ENCODE measurements at places on chromosomes 11 and 22.

DNA sequence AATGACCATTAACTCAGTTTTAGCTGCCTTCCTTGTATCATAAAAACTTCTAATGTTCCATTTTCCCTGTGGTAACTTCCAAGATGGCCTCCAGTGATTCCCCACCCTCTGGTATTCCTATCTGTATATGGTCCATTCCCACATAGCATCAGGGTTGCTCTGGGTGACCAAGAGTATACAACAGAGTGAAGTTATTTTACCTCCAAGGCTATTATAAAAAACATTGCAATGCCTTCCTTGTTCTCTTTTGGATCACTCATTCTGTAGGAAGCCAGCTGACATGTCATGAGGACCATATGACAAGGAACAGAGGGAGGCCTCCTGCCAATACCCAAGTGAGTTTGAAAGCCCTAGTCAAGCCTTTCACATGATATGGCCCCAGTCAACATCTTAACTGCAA, 30.1 kb downstream of the ZNF280B start:
- no peak for DNase-seq

DNA sequence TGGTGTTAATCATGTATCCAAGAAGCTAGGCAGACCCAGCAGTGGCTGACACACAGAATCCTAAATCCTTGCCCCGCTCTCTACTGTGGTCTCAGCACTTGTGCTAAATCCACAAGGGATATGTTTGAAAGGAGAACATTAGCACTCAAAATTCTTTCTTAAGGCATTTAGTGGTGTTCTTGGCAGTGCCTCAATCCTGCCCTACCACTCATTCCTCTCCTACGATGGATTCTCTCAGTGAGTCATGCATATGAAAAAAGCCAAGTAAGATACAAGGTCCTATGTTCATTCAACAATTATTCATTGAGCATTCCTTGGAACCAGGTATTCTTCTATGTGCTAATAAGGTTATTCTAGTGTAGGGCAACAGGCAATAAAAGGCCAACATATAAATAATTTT, 31.2 kb downstream of the RRP8 start:
- no peak for DNase-seq

DNA sequence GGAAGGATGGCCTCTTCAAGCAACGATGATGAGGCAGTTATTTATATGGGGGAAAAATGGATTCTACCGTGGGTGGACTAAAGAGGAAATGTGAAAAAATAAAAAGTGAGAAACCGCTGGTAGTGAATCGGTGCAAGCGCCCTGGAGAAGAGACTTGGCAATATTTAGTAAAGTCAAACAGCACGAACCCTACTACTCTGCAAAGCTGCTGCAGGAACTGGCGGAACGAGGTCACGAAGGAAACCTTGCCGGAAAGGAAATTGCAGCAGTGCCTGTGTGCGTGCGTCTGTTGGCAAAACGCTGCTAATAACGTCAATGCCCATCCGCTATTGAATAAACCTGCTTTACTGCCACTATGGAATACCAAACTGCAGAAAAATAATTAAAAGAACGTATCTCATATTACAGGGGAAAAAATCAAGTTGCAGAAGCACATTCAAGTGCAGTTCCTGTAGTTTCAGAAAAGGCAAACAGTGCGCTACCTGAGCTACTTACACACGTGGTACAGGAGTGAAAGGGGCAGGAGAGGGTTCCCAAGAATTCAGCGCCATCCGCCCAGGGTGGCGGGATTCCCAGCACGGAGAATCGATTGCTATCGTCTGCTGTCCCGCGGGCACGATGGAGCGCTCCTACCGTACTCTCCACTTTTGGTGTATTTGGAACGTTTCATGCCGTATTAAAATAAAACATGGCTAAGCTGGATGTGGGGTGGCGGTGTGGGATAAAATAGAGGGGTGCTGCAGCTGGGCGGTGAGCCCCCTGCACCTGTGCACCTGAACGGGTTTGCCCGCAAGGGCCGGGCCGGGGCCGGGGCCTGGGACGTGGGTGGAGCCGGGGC, 585 bp upstream of the NADSYN1 start:
- DNase-seq: no peak

GRCh38 chr22:24455039-24455438, 27.6 kb downstream of the ADORA2A start:
- DNase-seq: no peak

DNA sequence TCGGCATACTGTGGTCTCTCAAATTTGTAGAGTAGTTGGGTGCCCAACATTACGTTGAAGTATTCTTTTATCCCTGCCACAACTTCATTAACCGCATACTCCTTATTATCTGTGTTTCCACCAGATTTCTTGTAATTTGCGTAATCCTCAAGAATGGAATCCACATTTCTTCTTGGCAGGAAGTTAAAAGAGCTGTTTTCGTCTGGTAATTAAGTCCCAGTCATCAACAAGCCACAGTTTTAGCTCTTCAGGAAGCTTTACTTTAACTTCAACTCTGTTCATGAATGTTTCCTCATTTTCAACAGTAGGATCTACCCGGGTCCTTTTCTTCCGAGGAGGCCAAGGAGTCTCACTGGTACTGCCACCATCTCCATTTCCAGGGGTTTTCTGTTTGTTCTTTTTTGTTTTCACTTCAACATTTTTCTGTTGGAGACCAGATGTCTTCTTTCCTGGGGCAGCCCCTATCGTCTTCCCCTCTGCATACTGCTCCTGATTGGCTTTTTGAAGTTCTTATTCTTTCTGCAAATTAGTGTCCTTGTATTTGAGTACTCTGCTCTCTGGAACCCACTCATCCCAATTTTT, 30.3 kb downstream of the PDE3B start:
- DNase-seq: no peak

DNA sequence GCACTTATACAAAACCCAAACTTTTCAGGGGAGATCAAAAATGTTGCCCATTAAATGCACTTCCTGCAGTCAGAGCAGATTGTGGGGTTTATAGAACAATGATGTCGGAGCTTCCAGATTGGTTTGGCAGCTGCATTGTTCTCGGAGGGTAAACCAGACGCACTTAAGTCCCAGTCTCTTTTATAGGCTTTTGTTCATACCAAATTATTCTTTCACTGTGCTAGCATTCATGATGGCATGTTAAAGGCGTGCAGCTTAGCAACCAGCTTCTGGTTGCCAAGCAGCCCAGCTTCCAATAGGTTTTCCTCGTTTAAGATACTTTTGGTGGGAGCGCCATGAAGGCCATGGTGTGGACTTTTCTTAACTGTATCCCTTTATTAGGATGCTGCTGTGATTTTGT, 40.9 kb downstream of the ZC3H12C start:
- DNase-seq: no peak

DNA sequence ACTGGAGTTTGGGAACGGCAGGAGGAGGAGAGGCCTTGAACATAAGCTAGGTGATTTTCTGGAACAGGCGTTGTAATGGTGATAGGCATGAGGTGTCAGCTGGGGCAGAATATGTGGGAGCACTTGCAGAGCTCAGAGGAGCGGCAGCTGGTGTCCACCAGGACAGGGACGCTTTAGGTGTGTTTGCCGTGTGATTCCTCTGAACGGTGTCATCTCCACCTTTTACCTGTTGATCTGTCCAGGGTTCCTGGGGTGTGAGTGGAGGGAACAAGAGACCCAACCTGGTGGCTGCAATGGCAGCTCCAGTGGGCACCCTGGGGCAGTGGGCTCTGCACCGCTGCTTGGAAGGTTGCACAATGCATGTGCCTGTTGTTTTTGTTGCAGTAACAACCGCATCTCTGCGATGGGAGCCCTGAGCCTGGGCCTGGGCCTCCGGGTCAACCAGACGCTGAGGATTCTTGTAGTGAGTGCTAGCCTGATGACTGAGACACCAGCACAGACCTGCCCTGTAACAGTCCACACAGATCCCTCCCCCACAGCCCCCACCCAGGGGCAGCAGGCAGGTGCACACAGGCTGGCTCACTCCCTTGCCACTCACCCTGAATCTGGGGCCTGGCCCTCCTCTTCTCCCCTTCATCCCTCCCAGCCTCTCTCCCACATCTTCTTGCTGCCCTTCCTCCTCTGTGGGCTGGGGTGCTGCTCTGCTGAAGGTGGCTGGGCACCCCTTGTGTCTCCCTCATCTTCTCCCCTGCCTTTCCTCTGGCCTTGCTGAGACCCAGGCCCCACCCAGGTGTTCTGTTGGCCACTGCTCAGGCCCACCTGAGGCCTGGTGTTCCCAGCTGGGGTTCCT, 9.2 kb downstream of the LRRC74B start:
- DNase-seq: no peak

DNA sequence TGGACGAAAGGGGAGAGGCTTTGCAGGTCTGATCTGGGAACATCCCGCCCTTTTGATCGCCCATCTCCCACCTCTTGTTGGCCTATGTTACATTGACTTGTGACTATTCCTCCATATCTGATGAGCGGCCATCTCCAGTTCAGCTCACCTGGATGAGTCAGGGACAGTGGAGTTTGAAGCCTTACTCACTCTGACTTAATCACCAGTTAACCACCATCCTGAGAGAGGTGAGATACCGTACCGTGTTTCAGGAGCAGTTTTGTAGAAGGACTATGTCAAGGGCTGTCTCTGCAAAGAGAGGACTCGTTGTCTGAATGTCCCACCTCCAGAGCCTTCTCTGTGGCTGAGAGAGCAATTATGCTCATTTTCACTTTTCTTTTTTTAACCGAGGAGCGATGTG, 771.7 kb downstream of the NTM start:
- no peak for DNase-seq

GRCh38 chr22:35892192-35892591, 136.4 kb downstream of the RBFOX2 start:
- DNase-seq: no peak

- no peak for DNase-seq
Observed at GRCh38 chr11:124870430-124870829, 5.2 kb downstream of the ROBO3 start.

GRCh38 chr11:128824191-128825049, 42.7 kb downstream of the KCNJ1 start:
- no peak for DNase-seq

- DNase-seq: no peak
Observed at GRCh38 chr11:96103102-96103501, 179.2 kb upstream of the MTMR2 start.

DNA sequence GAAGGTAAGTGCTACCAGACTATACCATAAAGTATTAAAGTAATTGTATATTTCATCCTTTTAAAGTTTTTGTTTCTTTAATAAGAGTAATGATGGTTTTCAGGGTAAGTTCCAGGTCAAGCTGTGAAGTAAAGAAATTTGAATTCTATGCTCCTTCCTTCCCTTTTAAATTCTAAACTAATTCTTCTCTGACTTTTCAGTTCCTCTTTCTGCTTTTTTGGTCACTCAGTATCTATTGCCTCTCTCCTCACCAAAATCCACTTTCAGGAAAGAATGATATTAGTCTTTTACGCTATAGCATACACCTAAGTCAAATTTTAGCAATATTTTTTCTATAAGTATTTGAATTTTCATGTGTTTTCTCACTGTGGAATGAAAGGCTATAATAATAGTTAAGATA, 8.2 kb downstream of the MMP8 start:
- no peak for DNase-seq

- DNase-seq: no peak
Observed at GRCh38 chr11:44066732-44067141, 667 bp downstream of the ACCS start.
